ENCODE measurements at places on chromosomes 16 and 17.

DNA sequence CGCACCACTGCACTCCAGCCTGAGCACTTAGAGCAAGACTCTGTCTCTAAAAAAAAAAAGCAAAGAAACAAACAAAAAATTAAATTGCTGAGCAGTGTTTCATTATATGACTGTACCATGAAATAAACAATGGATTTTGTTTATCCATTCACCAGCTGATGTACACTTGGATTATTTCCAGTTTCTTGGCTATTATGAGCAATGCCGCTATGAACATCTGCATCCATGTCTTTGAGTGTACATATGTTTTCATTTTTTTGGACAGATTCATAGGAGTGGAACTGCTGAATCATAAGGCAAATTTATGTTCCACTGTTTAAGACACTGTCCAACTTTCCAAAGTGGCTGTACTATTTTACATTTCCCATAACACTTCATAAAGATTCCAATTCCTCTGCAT lies 8.0 kb downstream of the RNF157 start:
- no peak for DNase-seq

GRCh38 chr17:79811011-79811867 lies 14.4 kb upstream of the CBX8 start:
- peak; percentile 17 for DNase-seq

GRCh38 chr17:77735566-77736198 lies 222.8 kb upstream of the TNRC6C start:
- peak; percentile 9 for DNase-seq

DNA sequence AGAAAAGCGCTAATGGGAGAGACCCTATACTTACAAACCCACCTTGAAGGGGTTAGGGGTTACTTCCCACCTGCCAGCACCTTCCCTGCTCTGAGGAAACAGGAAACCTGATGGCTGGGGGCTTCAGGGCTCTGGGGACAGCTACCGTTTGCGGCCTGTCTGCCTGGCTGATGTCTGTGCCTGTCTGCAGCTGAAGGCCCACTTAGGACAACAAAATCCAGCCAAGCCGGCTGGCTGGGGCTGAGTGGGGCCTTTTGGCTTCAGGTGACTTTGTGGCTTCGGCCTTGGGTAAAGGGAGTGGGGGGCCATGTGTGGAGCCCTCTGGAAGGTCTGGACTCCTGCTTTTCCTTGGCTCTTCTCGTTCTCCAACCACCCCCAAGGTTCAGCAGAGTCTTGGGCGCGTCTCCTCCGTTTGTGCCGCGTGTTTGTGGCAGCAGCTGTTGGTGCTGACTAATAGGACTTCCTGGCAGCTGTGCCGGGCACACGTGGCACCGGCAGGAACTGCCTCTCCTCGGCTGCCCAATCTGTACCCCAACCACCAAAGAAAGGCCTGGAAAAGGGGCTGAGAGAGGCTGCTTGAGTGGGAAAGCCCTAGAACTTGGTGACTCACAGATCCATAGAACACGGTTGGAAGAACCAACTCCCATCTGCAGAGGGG lies 186.7 kb downstream of the MSI2 start:
- peak; percentile 39 for DNase-seq

GRCh38 chr16:29116980-29117379 lies 132.1 kb downstream of the LAT start:
- DNase-seq, result no peak

DNA sequence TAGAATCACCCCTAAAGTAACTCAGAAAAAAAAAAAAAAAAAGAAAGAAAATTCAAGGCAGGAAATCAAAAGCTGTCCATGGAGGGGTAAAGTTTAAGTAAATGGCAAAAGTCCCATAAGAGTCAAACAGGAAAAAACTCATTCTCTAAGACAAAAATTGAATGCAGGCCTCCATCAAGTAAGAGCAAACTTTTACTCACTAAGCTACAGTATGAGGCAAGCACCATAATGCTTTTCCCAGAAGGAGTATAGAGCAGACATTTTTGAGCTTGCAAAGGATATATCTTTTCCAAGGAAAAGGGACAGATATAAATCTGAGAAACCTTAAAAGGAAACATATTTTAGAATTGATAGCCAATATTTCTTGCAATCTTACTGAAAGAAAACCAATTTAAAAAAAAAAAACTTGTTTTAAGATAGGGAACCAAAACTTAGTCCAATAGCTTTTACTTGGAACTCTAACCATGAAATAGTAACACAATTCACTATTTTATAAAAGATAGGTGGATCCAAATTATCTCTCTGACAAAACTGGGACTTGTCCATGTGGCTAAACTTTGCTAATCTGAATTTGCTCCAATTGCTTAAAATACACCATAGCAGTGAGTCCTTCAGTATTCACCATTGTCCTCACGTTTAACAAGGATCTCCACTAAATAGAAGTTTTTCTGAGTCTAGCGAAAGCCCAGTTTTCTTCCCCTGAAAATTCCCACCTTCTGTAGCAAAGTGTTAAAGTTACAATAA lies 99.8 kb downstream of the CDH11 start:
- DNase-seq, result no peak

Data from hippocampal formation (tissue), 2 donors.